Stimulated activated naive CD8-positive, alpha-beta T cell treated with anti-CD3 and anti-CD28 coated beads, Interleukin-15, Interleukin-2, amounts not matched to agents 100 U/mL and 50 U/mL, for 24 hours (primary cell): ENCODE measurements at places on chromosomes 3 and 15.

DNA sequence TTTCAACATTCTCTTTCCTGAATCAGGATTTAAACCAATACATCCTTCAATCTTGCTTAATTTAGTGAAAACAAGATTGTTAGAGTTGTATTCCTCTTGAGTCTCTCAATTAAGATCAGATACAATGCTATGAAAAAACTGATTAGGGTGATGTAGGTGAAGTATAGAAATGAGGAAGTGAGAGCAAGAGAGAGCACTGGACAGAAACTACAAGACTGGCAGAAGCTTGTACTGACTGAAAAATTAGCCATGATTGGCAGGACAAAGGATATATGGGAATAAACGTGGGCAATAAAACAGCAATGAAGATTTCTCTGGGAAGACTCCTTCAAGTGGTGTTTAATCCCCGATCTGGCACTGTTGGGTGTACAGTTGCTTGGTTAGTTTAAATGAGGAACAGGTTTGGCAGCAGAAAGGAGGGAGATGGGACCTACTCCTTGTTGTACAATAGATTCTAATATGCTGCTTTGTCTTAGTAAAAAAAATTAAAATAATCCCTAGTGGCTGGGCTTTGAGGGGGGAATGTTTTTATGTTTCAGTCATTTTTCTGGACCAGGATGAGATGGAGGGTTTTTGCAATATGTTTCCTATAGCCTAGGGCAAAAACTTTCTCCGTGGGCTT is 252.7 kb downstream of the SLC9A9 start:
- no peak for DNase-seq

DNA sequence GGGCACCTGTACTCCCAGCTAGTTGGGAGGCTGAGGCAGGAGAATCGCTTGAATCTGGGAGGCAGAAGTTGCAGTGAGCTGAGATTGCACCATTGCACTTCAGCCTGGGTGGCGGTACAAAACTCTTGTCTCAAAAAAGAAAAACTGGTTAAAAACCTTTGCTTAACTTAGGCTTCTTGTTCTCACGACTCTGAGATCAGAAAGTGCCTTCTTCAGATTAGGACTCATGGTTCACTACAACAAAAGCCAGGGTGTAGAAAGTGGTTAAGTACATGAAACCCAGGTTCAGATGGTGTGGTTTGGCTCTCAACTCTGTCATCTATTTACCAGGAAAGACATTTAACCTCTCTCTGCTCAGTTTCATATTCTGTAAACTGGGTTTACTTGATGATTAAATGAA is 168.4 kb downstream of the TUSC7 start:
- no peak for DNase-seq

GRCh38 chr3:128768471-128768870 is 42.5 kb downstream of the RAB7A start:
- DNase-seq, result no peak

- no peak for DNase-seq
Measured at GRCh38 chr15:40847223-40847961, 3.5 kb downstream of the SPINT1 start.

DNA sequence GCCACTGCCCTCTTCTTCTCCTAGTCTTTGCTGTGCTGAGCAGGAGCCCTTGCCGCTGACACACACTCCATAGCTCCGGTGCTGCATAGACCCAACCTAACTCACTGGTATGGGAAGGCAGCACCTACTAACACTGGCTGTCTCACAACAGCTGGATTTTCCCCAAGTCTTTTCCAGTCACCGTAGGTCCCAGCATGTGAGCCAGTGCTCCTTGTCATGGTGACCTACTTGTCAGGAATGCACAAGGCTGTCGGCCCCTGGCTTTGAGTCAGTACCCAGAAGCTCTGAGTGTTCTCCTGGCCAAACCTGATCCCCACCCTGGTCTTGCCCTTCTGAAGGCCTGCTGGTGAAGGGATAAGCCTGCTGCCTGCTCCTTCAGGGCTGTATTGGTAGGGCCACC is 25.7 kb downstream of the AMOTL2 start:
- DNase-seq, result no peak

GRCh38 chr3:37320276-37320675 is 145.9 kb upstream of the LRRFIP2 start:
- peak; percentile 12 for DNase-seq

DNA sequence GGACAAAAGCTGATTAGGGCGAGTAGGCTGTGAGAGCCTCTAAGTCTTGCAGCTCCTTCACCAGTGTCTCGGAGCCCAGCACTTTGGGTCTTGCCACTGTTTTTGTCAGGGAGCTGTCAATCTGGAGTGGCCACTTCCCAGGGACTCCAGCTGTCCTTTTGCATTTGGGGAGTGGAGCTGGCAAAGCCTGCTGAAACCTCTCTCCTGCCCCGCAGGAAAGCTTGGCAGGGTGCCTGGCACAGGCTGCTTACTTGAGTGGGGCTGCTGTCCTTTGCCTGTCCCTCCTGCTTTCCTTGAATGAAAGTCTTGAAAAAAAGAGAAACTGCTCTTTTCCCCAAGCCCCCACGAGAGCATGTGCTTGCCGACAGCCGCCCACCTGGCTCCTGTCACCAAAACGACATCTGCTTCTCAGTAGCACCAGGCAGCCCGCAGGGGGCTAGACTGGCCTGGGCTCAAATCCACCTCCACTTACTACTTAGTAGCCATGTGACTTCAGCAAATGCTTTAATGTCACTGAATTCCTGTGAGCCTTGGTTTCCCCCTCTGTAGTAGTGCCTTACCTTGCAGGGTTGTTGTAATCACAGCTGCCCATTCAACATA is 13.7 kb downstream of the USP13 start:
- DNase-seq, result no peak

DNA sequence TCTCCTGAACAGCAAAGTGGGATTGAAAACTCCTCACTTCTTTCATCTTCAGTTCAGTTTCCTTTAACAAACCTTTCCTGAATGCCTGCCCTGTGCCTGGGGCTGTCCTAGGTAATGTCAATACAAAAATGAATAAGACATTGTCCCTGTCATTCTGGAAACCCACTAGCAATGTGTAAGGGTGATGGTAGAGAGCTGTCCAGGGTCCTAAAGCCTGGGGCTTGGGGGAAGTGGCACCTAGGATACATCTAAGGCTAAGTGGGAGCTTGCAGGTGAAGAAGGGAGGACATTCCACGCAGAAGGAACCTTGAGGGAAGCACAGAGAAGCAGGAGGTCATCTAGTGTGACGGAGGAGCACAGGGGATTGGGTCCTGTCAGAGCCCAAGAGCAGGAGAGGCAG is 212.7 kb upstream of the PPP2R3A start:
- DNase-seq, result no peak

DNA sequence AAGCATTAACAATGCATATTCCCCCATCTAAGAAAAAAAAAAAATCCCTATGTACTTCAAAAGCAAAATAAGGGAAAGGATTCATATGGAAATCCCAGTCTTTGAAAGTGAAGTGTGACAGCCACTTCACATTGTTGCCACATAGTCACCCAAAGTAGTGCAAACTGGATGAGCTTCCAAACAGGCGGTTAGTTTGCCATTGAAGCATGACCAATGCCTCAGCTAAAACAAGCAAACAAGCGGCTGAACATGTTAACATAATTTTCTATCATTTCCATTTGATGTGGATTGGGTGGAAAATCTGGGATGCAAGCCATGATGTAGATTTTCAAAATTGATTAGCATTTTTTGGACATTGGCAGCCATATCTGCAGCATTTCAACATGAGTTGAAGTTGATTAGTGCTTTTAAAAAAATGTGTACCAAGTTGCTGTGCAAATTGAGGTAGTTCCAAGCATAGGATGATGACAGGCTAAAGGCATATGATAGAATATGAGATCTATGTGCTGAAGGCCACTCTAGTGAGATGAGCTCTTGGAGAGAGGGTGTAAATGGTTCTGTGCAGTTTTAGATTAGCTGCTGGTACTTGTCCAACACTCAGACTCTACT is 405.2 kb downstream of the NR2F2 start:
- DNase-seq, result no peak

- DNase-seq, result no peak
Measured at GRCh38 chr3:4426782-4427344, 40.2 kb downstream of the SUMF1 start.

DNA sequence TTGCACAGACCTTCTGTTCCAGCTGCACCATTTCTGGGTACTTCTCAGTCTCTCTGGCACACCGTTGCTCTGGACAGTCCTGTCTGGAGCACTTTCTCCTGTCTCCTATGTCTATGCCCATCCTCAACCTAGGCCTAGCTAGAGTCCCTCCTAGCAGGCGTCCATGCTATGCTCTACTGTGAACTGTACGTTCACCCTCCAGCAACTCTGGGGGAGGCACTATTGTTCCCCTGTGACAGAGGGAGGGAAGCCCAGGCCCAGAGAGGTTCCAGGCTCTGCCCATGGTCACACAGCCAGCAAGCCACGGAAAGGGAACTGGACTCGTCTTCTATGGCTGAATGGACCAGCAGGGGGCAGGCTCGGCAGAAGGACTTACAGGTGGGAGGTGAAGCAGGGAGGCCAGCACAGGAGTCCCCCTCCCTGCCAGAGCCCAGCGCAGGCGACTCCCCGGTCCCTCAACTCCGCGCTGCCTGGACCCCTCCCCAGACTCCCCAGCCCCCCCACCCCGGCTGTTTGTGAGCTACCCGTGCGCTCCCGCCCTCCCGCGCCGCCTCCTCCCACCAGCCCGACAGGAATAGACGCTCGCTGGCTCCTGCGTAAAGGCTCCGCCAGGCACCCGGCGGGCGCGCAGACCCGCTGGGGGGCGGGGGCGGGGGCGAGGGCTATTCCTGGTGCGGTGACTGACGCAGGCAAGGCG is 1.7 kb upstream of the LINGO1 start:
- peak; percentile 79 for DNase-seq

GRCh38 chr3:124266487-124266886 is 274.6 kb upstream of the ROPN1 start:
- no peak for DNase-seq

DNA sequence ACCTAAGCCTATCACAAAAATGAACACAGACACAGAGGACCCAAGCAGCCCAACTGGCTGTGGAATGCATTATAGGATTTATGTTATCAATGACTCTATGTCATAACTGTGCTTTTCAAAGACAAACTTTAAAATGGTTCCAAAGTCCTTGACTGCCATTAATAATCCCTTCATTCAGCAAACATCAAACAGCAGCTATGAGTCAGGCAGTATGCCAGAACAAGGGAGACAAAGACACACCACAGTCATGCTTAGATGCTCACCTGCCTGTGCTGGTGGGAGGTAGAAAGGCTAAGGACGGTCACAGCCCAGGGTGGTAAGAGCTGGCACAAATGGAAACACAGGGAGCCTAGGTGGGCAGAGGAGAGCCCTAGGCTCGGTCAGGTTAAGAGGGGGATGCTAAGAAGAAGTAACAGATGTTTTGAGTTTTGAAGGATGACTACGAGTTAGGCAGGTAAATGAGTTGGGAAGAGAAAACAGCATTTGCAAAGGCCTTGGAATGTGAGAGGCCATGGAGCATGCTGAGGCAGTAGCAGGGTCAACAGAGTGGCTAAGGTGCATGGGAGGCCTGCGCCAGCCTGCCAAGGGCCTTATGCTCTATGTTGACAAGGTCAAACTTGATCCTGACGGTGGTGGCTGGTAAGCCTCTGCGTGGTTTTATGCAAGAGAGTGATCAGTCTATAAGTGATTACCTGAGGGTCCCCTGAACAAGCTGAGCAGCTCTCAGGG is 23.0 kb downstream of the NMNAT3 start:
- no peak for DNase-seq

DNA sequence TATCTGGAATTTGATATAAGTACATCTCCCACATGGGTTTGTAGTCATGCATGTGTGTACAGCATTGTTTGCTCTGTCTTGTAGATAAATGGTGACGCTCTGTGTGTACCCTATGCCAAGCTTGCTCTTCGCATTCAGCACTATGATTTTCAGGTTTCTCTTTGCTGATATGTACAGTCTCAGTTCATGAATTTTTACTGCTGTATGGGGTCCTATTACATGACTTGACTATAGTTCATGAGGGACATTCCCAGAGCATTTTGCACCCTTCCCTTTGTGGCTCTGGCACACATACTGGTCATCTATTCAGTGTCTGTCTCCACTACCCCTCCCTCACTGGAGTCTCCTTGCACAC is 132.7 kb downstream of the EEFSEC start:
- DNase-seq, result no peak

DNA sequence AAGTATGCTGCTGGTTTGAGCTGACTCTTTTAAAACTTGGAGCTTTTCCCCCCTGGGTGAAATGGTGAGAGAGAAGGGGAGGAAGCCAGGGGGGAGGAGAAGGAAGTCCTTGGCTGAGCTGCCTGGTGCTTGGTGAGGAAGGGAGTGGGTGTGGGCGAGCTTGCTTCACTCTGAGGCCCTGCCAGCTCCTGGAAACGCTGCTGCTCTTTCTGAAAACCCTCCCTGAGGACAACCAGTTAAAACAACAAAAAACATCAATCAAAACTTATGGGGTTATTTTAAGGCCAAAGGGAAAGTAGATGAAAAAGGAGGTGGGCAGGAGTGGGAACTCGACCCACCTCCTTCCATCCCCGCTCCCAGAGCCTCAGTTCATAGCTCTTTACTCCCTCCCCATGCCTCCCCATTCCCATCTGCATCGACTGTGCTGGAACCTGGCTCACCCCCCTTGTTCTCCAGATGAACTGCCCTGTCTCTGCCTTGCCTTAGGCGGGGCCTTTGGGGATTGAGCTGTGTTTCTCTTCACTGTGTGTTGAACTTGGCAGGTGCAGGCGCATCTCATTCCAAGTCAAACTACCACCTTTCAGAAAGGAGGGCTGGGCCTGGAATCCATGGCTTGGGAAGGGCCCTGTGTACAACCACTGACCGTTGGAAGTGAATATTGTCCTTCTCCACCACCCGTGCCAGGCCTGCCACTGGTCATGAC is 166.1 kb downstream of the ZNF621 start:
- no peak for DNase-seq

DNA sequence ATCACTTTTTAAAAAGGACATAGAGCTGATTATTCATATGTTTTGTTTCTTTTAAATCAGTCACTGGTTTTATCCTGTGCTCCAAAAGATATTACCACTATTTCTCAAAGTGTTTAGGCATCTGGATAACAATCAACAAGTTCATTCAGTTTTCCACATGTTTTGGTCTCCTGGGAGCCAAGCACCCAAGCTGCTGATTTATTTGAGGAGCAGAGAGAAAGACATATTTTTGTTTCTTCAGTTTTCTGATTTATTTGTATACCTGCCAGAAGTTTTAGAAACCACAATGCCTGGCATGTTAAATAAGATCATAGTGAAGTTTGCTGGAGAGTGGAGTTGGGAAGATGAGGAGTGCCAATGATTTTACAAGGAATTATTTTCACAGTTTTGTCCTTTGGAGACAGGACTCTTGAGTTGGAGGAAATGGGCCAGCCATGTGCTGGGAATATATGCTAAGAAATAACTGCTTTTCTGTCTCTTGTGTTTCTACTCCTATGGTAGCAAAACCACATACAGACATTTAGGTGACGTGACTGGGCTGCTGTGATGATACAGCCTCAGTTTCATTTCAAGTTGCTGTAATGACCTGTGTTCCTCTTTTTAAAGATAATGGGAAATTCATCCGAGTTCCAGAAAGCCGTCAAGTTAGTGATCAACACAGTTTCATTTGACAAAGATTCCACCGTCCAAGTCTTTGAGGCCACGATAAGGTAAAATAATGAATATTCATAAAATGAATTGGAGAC is 11.7 kb downstream of the EDEM1 start:
- no peak for DNase-seq

DNA sequence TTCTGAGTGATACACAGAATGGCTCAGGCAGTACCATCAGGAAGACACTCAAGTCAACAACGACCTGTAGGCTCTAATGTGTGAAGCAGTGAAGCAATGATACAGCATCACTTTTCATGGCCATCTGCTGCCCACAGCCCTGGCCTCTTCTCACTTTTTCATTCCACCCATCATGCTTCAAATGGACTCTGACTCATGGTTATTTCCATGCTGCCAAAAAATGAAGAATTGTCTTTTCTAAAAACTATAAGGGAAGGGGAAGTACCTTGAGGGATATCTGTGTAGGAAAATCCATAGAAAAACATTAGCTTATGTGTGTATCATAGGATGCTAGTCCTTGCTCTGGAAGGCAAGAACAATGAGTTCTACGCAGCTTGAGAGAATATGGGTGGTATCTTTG is 11.5 kb downstream of the HGD start:
- DNase-seq, result no peak
